ENCODE measurements at places on chromosomes 4 and X. TPM values are rescaled to one million over a fixed set of nuclear protein-coding genes. Genes with fewer than 3 reads are reported as not detected.

The IL13RA1 gene
- 113 TPM for total RNA-seq

The PCDH10 gene
- 0.27 TPM for total RNA-seq

The DMP1 gene
- total RNA-seq: not detected

The POF1B gene
- 2.4 TPM for total RNA-seq

The MAGEE1 gene
- total RNA-seq: 2.3 TPM

The REPS2 gene
- 26.7 TPM for total RNA-seq

The TCEAL7 gene
- total RNA-seq: 13.5 TPM

The LDB2 gene
- 29.6 TPM for total RNA-seq

The MAGEC3 gene
- not detected for total RNA-seq

The NLGN3 gene
- total RNA-seq: 3.1 TPM

The TSPAN7 gene
- 50.5 TPM for total RNA-seq

The FGF13 gene
- 4.7 TPM for total RNA-seq

The TCEAL9 gene
- 86.7 TPM for total RNA-seq

The EFHC2 gene
- total RNA-seq: 4.0 TPM

The CCNA2 gene
- 1.9 TPM for total RNA-seq

The ANK2 gene
- 94.6 TPM for total RNA-seq

The S100P gene
- 9.7 TPM for total RNA-seq

The CT45A9 gene
- total RNA-seq: not detected

The TBC1D8B gene
- total RNA-seq: 4.1 TPM

The ARHGAP24 gene
- total RNA-seq: 36.1 TPM

The FAM149A gene
- 36.9 TPM for total RNA-seq

The RNF128 gene
- total RNA-seq: 0.72 TPM

The MSMO1 gene
- total RNA-seq: 12.0 TPM

The GDPD2 gene
- total RNA-seq: not detected

The PNMA6A gene
- total RNA-seq: 3.1 TPM

The ARHGEF9 gene
- 40.2 TPM for total RNA-seq

The NEUROG2 gene
- total RNA-seq: not detected

The KLB gene
- not detected for total RNA-seq

The GSTCD gene
- total RNA-seq: 12.1 TPM

The MAGEC2 gene
- not detected for total RNA-seq

The EPHA5 gene
- 0.73 TPM for total RNA-seq

The GPM6B gene
- 60.1 TPM for total RNA-seq

Data from gastroesophageal sphincter (tissue), 4 donors.